ENCODE measurements at places on chromosomes 7 and 10.
A peak's percentile ranks its signal among the peaks of the same experiment; 100 is the strongest.

- DNase-seq, result no peak
Measured at GRCh38 chr10:17247210-17247609, 19.2 kb downstream of the VIM start.

- no peak for DNase-seq
Measured at GRCh38 chr10:97766996-97767924, 4.5 kb downstream of the SFRP5 start.

DNA sequence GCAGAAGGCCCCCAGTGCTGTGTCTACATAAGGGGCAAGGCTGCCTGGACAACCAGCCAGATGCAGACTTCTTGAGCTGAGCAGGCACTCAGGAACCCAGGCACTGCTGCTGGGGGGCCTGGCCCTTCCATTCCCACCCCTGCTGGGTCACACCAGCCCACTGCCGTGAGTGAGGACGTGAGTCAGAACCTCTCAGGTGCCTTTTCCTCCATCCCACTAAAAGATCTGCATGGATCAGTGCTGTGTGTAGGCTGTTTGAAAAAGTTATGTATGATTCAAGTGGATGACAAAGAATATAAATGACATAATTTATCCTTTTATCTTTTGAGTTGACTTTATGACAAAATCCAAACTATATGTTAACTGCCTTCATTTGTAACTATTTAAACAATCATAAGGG lies 499.3 kb downstream of the INHBA start:
- no peak for DNase-seq

- no peak for DNase-seq
Measured at GRCh38 chr7:143305423-143306070, 10.4 kb upstream of the CLCN1 start.

DNA sequence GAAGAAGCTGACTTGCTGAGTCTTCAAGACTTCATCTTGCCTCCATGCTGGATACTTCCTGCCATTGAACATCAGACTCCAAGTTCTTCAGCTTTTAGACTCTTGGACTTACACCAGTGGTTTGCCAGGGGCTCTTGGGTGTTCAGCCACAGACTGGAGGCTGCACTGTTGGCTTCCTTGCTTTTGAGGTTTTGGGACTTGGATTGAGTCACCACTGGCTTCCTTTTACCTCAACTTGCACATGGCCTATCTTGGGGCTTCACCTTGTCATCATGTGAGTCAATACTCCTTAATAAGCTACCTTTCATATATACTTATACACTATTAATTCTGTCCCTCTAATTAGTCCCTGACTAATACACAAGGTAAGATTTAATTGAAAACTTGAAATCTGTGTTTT lies 361.7 kb upstream of the SEMA3C start:
- DNase-seq, result no peak

DNA sequence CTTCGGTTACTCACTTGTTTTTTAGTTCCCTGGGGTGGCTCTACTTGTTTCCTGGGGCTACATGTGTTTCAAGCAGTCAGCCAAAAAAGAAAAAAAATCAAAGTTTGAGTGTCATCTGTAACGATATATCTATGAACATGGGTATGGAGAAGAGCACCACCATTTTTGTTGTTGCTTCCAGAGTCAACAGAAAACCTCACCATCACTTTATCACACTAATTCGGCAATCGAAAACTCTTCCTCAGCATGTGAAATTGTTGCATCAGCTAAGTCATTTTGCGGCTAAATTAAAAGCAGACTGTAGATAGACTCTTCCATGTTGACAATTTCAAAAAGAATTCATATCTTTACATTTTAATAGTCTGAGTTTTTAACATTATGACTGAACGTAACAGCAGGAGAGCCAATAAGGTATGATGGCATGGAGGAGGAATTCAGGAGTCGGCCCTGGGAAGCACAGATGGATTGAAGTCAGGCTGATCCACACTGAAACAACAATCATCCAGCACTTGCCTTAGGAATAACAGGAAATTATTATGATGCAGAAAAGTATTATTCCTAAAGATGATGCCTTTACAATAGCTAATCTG lies 455.7 kb upstream of the KLF6 start:
- no peak for DNase-seq

DNA sequence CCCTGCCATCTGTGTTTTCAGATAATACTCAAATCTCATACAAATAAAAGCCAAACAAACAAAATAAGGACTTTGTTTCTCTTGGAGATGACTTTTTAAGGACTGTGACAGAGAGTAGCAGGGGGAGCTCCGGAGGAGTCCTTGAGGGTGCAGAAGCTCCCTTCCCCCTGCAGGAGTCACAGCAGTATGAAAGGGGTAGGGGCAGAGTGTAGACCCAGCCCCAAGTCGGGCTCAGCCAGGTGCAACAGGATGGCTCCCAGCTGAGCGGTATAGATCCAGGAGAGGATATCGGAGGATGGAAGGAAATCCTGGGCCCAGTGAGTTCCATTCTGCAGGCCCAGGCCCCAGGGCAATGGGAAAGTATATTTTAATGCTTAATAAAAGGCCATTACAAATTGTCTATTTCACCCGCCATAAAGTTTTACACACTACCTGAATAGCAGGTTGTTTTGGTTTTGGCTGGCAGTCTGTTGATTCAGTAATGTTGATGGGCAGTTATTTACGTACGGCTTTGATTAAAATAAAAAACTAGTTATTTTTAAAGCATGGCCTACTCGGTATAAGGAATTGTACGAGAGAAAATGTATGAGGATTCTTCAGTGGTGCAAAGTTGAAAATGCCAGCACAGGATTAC lies 206.0 kb downstream of the CELF2 start:
- no peak for DNase-seq

DNA sequence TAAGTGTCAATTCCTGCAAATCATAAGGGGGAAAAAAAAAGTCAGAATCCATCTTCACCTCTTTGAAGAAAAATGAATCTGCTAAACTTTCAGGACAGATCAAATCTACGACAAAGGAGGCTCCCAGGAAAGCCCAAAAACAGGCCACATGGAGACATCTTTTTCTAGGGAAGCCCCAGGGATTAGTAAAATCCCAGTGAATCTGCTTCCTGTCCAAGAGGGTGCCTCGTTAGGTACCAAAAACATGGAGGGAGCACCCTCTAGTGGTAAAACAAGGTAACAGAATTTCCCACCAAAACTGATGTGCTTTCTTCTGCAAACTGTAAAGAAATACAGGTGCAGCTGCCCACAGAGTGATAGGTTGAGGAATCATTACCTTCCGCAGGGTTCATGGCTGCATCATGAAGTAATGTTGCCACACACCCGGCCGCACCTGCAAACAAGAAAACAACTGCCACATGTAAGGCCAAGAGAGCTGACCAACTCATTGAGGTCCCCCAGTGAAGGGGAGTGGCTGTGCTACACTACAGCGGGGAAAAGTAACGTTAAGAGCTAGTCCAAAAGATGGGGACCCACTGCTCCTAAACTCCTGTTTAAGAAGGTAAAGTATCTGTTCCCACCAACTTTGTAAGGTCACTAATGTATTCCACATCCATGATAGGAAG lies 7.9 kb downstream of the SLC25A28 start:
- peak; percentile 46 for DNase-seq

GRCh38 chr7:142440219-142440905 lies 182.5 kb upstream of the PRSS58 start:
- peak; percentile 15 for DNase-seq

DNA sequence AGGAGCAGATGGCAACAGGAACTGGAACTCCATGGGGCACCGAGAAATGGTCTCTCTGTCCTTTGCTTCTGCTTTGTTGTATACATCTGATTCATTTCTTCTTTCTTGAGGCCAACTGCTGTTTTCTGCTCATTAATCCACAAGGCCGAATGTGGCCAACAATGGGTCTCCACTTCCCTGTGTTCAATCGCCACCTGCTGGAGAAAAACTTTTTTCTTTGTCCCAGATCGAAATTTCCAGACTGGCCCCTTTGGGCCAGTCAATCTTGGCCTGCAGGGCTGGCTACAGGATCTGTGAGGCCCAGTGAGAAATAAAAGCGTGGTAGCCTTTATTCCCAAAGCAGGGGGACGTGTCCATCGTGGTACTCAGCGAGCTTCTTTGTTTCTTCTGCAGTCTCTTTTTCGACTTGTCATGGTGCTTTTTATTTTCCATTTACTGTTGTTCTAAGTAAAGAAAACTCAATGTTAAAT lies 58.8 kb downstream of the PARP12 start:
- peak; percentile 9 for DNase-seq

DNA sequence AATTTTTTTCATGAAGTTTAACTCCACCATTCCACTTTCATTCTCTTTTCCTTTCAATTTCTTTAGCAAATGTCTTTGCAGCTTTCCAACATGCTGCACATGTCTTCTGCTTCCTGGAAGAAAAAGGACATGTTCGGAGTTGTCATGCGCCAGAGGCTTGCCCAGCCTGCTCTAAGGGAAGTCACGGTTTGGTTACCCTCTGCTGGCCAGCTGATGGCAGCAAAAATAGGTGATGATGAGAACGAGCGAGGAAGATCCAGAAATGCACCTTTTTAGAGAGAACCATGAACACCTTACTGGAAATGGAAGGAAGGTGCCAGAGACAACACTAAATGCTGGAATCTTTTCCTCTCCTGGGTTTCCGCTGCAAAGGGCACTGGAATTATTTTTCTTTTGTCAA lies 4.9 kb upstream of the ZSCAN21 start:
- DNase-seq, result no peak

- DNase-seq, result no peak
Measured at GRCh38 chr10:43801140-43801539, 152.5 kb upstream of the ZNF32 start.

GRCh38 chr10:93461109-93461806 lies 20.9 kb downstream of the MYOF start:
- no peak for DNase-seq

DNA sequence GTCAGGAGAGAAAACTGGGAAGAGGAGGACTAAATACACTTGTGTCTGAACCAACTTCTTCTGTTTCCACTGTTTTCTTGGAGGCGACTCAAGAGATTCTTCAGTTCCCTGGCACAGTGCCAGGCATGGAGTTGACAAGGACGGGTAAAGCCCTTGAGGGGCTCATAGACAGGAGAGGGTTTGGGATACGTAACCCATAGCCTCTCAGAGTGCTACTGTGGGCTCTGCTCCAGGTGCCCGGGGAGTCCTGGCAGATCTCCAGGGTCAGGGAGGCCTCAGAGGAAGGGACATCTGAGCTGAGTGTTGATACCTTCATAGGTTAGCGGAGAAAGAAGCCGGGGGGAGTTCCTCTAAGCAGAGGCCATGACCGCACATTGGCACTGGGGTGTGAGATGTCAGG lies 42.0 kb downstream of the GALNT17 start:
- DNase-seq, result no peak

DNA sequence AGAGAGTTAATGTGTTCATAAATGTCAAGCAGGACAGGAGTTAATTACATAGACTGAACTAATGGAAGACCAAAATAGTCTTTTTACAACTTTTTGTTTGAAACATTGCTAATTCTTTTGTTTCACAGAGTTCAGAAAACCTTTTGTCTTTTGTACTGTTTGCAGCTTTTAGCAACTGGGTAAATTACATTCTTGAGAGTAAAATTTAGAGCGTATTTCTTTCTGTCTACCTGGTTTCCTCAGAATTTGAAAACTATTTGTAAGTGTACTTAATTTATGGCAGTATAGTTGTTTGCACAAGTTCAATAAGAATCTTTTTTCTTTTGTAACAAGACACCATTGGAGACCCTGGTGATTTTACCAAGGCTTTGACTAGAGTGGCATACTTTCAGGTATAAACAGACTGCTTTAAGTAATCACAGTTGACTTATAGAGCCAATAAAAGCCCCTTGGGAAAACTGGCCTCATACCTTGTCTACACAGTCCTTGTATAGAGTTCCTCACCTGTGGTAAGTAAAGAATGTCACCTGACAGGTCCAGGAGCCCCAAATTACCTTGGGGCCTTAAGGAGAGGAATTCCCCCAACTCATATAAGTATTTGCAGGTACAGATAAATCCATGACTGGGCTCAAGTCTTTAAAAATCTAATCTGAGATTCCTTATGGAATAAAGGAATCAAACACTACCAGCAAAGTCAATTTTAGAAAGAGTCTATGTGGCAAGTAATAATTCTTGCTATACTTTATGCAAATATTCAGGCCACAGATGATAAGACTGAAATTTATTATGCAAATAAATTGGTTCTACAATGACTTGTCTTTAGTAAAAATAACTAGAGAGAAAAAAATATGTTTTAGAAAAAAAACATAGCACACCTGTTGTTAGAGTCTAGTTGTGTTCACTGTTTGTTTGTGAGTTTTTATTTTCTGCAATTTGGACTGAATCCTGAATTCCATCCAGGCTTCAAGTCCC lies 23.6 kb upstream of the CREB3L2 start:
- DNase-seq, result no peak

DNA sequence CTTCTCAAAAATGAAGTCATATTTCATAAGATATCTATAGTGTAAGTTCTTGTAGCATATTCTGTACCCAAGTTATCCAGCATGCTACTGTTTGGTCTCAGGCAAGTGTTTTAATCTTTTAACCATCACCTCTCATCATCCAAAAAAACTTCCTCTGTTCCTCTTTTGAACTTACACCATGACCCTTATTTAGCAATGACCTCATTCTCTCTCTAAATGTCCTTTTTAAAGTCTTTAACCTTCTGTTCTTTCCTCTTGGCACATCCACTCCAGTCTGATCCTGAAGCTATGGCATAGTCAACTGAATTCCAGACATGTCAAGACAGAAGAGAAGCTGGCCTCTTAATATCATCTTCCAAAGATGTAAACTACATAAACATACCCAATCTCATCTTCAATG lies 26.2 kb downstream of the PPP3CB start:
- DNase-seq, result no peak
